ENCODE measurements at places on chromosomes 1 and 21.

DNA sequence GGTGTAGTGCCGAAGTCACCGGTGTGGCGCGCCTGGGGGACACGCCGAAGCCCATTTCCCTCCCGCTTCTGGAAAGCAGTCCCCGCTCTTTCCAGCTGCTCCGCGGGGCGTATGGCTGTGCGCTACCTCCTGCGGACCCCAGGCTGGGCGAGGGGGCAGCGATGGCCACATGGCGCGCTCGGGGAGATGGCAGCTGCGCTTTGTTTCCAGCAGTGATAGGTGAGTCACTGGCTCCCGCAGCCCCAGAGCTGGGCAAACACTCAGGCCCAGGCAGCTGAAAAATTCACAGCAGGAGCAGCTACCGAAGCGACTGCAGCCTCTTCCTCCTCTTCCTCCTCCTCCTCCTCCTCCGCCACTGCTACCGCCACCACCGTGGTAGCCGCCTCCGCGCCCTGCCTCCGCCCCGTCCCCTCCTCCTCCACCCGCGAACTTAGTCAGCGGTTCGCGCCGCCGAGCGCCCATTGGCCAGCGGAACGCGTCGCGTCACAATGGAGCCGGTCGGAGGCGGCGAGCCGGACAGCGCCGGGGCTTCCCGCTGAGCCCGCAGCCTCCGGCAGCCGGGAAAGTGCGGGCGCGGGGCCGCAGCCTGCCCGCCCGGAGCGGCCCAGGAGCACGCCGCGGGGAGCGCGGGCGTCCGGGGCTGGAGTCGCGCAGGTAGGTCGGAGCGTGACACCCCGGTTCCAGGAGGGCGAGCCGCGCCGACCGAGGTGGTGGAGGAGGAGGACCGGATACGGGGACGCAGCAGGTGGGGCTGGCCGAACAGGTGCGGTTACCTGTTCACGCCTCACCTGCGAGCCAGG lies at the start of gene LRRC8B:
Gene LRRC8B, plus strand, starts transcription at position 461 of the 800 bp plus-strand sequence. CDS start 57,822 bp downstream, outside the sequence.
- DNase-seq = peak; percentile 93

- no peak for DNase-seq
Measured at GRCh38 chr1:19166066-19166465, 44.0 kb downstream of the UBR4 start.

DNA sequence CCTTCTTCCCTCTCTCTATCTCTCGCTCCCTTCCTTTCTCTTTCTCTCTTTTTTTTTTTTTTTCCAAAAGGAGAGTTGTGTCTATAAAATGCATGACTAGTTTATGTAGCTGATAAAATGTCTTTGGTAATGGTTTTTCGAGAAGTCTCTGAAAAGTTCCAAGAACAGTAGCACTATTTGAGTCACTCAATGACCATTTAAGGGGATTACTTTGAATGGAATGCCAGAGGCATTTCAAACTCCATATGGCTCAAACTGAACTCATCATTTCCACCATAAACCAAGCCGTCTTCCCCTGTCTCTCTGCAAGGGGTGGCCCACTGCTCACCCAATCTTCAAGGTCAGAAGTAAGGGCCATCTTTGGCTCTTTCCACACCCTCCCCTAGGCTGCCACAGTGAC lies 93.3 kb downstream of the FAM78B start:
- no peak for DNase-seq

- DNase-seq = no peak
Measured at GRCh38 chr1:7500381-7501083, 270.6 kb upstream of the VAMP3 start.

DNA sequence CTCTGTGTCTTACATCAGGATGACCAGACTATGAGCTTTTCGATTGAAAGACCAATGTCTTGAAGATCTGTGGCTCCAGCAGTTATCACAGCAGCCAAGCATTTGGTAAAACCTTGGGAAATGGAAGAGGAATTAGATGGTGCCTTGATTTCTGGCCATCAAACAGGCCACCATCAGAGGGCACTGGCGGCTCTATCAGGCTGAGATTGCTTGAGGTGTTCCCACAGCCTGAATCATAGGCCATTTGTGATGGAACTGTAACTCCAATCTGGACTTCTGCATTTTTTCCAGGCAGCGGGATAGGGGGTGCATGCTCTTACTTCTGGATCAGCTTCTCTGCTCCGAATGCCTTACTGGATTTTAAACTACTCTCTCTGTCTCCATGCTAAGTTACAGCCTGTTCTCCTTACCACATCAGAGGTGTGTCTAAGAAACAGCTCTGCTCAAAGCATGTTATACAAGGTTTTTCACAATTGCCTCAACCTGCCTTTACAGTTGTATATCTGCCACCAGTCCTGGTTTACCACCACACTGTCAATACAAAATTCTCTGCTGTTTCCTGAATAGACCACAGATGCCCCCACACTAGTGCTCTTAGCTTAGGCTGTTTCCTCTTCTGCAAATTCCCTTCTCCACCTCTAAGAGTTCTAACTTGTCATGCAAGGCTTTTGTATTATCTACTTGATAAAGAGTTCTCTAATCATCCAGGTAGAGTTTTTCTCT lies 180.9 kb downstream of the PTGER3 start:
- DNase-seq = no peak

Data from activated CD8-positive, alpha-beta memory T cell treated with anti-CD3 and anti-CD28 coated beads, Interleukin-2, amount 50 U/mL, for 48 hours (primary cell).